GM10248 (cell line): ENCODE measurements at places on chromosomes 2 and 18.

GRCh38 chr18:78796693-78797455 lies 182.7 kb upstream of the SALL3 start:
- DNase-seq = no peak

DNA sequence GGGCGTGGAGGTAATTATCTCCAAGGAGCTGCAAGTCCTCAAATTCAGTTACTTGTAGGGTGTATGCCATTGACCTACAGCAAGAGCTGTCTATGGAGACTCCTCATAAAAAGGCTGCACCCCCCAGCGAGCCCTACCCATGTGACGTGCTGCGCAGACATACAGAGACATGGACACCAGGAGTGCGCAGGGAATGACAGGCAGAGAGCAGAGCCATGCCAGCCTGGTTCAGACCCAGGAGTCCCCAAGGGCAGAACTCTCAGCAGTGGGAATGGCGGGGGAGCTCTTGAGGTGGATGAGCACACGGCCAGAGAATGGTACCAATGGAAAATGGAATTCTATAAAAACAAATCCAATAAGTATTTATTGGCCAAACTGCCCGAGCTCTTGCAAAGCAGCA lies 310.1 kb downstream of the MYCN start:
- no peak for DNase-seq

GRCh38 chr18:56391931-56392590 lies 246.3 kb downstream of the TXNL1 start:
- no peak for DNase-seq

DNA sequence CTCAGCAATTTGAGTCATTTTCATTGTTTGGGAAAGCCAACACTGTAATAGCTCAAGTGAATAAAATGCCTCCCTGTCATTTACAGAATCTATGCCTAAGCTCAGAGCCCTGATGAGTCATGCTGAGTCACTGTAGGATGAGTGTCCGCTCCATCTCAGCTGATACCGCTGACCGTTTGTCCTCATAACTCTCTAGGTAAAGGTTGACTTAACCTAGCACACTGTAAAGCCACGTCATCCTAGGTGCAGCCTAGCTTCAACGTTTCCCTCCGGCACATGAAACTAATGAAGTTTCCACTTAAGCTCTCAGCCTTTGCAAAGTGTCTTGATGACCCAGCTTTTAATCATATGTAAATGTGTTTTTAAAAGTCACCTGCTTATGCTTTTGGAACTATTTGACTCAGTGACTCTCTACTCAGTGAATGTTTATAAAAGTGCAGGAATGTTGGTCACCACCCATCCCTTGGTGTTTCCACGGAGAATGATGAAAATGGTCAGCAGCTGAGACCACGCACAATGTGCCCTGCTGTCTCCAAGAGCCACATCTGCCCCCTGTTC lies 154.0 kb downstream of the PMAIP1 start:
- DNase-seq = no peak

GRCh38 chr2:2298081-2298480 lies 33.0 kb downstream of the MYT1L start:
- no peak for DNase-seq

DNA sequence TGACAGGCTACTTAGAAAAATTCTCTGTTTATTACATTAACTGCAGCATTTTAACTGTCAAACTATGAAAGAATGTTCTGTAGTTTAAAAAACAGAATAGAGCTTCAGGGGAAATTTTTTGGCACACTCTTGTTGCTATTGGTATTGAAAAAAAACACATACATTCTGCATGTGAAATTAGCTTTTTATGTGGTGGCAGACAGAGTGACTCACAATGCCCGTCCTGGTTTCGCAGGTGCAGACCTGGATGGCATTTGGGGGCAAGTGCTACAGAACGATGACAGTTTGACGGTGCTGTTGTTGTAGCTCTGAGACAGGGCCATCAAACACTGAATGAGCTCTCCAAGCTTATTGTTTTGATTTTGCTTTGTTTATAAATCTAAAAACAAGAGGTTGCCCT lies 105.0 kb upstream of the MAP3K20 start:
- no peak for DNase-seq

DNA sequence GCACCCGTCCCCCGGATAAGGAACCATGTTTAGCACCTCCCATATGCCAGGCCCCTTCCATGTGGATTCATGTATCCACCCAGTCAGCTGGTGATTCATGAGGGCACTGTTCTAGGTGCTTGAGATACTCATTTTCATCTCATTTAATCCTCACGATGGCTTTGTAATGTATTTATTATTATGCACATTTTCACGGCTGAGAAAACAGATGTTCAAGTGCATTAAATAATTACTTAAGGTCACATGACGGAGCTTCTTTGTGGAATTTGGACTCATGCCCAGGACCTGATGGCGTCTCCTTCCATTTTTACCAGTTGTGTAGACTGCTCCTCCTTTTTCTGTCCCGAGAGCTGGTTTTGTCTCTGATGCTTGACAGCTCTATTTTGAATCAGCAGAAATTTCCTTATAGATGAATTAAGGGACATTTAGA lies 72.2 kb upstream of the RBM44 start:
- DNase-seq = no peak

GRCh38 chr2:216056739-216057138 lies 24.9 kb downstream of the PECR start:
- DNase-seq = peak; percentile 42

- DNase-seq = no peak
These were observed 33.2 kb downstream of the LAMA1 start for GRCh38 chr18:7084080-7085065.

DNA sequence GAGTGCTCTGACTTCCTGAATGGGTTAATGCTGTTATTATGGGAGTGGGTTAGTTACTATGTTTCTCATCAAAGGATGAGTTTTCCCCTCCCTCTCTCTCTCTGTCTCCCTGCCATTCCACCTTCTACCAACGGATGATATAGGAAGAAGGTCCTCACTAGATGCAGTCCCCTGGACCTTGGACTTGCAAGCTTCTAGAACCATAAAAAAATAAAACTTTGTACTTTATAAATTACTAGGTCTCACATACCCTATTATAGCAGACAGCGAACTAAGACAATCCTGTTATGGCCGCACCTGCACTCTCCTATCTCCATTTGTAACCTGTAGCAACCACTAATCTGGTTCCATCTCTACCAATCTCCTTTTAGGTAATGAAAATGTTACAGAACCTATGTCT lies 564.9 kb downstream of the CNTNAP5 start:
- no peak for DNase-seq

DNA sequence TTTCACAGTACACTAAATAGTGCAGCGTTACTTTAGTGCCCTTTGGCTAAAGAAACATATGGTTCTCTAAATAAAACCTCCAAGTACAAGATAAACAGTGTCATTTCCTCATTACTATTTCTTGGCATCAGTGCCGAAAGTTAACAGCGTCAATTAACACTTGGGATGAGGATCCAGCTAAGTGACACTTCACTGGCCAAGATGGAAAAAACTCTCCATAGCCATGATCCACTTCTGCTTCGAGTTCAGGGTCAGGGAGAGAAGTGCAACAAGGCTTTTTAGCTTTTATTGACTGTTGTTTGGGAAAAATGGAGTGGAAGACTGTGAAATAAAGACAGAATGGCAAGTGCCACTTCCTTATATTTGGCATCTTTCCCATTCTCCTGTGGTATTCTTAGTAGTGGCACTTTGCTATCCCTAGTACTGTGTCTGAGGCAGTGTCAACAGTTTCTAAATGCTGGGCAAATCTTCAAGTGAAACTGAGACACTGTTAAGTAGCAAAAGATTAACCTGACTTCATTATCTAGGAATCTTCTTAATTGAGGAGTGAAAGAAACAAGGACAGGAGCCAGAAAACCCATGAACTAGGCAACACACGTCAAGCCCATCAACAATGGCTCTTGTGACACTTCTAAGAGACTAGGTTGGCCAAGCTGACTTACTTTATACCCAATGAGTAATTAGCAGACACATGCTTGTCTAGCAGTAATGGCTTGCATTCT lies 222.5 kb upstream of the SESTD1 start:
- DNase-seq = no peak

GRCh38 chr2:130370490-130370889 lies 14.6 kb downstream of the PTPN18 start:
- DNase-seq = peak; percentile 65

DNA sequence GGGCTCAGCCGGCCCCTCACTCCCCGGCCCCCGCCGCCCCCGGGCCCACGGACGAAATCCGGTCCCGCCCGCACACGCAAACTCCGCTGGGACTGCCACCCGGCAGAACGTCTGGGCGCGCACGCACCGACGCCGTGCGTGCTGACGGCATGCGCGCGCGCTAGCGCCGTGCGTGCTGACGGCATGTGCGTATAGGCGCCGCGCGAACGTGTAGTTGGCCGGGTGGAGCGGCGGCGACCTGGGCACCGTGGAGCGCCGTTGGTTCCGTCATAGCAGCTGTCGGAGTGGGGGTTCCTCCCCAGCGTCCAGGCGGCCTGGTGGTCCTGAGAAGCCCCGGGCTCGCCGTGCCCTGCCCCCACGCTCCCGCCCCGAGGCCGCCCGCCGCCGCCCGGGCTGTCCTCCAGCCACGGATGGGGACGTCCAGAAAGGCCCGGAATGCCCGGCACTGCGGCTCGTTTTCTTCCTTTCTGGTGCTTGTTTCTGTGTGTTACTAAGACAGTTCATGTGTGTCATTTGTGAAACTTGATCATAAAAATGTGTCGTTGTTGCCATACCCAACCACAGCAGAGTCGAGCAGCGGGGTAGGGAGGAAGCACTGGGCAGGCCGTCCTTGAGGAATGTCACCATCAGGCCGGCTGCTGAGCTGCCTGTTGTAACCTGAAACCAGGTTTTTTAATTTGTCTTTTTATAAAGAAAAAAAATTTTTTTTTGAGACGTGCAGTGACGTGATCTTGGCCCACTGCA lies at the start of gene TXNL4A:
Gene TXNL4A, minus strand, starts transcription at position 113 of the 744 bp plus-strand sequence. CDS start 171 bp downstream, outside the sequence.
- DNase-seq = peak; percentile 91

DNA sequence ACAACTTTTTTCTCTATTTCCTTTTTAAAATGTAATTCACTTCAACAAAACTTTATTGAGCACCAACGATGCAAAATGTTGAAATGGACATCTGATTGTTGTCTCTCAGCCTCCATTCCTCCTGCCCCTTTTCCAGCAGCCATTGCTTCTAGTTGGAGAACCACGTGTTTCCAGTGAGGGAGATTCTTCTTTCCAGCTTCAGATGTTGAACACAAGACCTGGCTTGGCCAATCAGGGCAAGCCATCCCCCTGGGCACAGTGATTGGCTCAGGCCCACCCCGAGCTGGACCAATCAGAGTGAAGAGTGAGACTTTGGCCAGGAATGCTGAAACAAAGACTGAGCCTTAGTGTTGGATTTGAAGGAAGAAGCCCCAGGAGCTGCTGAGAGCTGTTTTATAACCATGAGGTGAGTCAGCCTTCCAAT lies 59.0 kb downstream of the E2F6 start:
- no peak for DNase-seq

GRCh38 chr18:41577529-41577928 lies 377.5 kb upstream of the PIK3C3 start:
- no peak for DNase-seq

- DNase-seq = no peak
These were observed 221.0 kb upstream of the MMADHC start for GRCh38 chr2:149808556-149808955.

DNA sequence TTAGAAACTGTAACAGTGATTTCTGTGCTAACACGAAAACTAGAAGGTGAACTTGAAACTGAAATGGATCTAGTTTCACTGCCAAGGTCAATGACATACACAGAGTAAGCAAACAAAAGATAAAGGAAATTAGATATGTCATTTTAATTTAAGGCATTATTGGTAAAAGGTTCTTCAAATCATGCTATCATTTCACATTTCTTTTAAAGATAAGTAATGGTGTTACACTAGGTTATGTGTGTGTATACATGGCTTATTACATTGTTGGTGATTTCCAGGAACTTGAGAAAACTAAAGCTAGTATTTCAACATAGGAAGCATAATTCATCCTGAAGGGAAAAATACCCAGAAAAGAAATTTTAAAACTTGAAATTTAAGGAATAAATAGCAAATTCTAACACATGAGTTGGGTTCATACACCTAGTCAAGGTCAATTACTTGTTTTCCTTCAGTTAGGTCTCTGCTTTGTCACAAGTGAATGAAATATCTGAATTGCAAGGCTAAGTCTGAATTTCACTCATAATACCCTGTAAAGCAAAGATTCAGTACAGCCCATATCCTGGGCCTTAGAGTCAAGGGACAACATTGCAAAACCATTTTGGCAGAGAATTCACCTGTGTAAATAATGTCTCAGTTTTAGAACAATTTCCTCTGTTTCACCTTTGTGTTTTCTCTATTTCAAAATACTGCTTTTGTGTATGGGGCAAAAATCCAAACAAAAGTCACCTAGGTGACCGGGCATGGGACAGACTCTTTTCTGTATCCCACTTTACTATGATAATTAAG lies 141.6 kb downstream of the SRBD1 start:
- peak; percentile 12 for DNase-seq

- peak; percentile 28 for DNase-seq
These were observed 104.0 kb downstream of the PRPF40A start for GRCh38 chr2:152613235-152613634.

DNA sequence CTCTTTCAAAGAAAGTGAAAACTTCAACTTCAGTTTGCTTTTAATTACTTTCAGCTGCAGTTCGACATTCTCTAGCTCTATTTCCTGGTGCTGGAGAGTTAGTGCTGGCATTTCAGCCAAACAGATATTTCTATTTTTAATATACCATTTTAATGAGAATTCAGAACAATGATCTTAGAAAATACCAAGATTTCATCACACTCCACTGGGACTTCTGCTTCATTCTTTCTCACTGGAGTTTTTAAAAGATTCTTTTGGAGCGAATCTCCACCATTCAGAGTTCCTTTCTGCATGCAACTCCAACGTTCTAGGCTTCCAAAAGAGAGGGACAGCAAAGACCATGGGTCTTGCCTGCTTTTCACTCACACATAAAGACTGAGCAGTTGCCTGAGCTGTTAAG lies 94.2 kb downstream of the CABLES1 start:
- no peak for DNase-seq

GRCh38 chr18:3671176-3671575 lies 221.2 kb downstream of the TGIF1 start:
- no peak for DNase-seq

GRCh38 chr2:851680-852079 lies 99.0 kb upstream of the SNTG2 start:
- DNase-seq = no peak

GRCh38 chr2:68385220-68385906 lies 20.3 kb downstream of the PLEK start:
- peak; percentile 31 for DNase-seq
